ENCODE measurements at places on chromosomes 13 and 19.

- no peak for DNase-seq
Measured at GRCh38 chr19:3556978-3557460, 367 bp downstream of the MFSD12 start.

DNA sequence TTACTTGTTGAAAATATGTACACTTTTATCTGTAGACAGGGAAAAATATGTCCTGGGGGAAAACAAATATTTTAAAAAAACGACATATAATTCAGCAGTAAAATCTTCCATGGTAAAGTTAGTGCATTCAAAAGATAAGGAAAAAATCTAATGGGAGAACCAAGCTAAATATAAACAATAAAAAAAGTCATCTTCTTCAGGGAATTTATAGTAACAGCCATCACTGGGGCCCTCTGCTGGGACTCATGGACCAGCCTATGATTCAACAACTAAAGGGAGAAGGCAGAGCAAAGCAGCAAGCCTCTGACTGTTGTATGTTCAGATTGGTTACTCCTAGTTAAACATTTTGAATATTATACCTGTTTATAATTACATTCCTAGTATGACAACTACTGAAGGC, 93.0 kb downstream of the ITGBL1 start:
- DNase-seq: no peak

GRCh38 chr19:13441810-13442512, 64.3 kb downstream of the CACNA1A start:
- DNase-seq: no peak

DNA sequence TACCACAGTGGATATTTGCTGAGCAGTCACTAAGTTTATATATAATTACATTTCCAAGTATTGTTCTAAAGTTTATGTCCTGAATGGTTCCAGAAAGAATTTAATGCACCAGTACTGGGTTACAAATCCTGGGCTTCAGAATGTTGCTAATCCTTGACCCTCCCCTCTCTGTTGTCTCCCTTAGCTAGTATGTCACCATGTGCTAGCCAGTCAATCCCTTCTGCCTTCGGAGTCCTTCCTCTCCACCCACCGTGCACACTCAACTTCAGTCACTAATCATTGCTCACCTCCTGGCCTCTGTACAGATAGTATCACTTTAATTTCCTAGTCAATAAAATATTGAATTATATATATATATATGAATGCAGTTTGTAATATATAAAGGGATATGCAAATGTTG, 7.5 kb downstream of the FAM124A start:
- DNase-seq: no peak

Measured in NCI-H1417 treated with DMSO at 0.1 percent for 48 hours (cell line).